ENCODE measurements at places on chromosomes 6 and 20.

DNA sequence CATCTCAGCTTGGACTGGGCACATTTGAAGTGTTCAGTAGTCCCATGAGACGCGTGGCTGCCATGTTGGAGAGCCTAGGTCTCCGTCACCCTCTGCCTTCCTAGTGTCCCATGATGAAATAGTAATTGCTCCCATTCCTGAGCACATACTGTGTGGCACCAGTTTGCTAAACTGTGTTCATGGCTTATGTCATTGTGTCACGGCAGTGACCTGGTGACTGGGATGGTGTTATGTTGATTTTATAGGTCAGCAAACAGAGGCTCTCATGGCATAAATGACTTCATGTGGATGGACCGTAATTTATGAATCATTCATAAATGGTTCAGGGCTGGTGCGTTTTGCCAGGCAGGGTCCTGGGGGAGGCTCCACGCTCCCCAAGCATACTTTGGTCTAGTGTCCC, 3.8 kb downstream of the BCAS4 start:
- DNase-seq, result no peak

GRCh38 chr6:103178193-103178592, 1681.5 kb downstream of the HACE1 start:
- no peak for DNase-seq

DNA sequence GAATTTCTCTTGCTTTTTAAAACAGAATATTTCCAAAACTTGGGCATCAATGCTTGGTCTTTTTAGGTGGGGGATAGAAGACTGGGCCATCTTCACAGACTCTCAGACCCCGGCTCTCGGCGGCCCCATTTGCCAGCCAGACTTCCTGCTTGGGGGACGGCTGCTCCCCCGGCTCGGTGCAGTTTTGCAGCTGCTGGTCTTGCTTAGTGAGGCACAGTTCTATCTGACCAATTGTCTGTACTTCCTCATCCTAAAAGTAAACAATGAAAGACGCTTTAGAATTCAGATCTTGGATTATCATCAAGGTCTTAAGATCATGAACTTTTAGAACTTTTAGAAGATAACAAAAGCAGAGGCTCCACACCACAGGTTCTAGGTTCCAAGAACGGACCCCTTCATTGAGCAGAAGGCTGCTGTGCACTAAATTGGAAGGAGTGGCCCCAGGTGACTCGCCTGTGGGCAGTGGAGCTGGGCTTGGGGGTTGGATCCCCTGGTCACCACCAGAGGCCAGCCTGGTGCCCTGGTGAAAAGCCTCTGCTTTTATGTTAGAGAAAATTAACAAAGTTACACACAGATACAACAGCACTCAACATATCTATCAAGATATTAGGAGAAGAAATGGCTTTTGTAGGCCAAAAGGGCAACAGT, 26.7 kb downstream of the RNASET2 start:
- DNase-seq, result no peak

DNA sequence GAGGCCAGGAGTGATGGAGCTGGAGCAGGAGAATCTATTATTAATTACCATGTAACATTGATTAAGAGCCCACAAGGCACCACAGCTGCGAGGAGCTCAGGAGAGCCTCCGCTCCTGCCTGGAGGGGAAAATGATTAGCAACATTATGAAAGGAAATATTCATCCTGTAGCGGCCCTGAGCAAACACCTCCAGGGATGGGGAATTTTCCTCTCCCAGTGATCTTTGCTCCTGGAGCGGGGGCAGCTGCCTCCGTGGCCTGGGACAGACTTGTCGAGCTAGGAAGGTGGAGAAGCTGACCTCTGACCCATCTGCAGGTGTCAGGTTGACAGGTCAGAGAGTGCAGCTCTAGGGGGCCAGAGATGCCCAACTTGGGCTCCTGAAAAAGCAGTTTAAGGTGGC, 40.1 kb upstream of the SIRPA start:
- DNase-seq, result no peak

GRCh38 chr6:155521719-155522118, 66.1 kb upstream of the NOX3 start:
- DNase-seq, result no peak

DNA sequence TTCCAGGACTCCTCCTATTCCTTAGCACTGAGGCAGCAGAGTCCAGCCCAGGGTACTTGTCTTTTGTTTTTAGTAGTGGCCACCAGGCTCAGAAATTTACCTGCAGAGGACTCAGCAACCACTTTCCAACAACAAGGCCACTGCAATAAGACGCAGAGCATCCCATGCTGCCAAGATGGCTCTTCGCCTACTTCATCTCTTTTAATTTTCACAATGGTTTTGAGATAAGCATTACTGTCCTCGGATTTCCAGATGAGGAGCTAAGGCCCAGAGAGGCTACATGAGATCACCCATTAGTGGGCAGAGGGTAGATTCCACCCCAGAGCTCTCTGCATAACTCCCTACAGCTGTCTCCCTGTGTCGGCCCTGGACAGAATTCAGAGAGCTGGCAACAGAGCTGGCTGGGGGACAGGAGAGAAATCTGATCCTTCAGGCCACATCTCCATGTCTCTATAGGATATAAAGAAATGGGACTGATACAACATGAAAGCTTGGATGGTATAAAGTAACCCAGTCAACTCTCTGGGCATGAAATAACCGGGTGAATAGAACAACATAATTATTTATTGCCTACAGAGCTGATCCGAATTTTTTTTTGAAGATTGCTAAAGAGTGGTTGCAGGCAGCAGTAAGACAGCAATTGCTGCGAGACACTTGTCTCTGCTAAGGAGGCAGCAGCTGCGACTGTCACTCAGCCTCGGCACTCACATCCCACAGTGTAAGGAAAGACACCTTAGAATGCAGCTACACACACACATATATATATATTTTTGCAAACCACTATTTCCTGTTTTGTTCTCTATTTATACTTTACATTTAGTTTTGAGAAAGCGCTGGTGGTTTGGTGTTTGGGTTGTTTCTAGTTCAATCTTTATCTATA, 37.2 kb downstream of the SCML4 start:
- peak; percentile 96 for DNase-seq

DNA sequence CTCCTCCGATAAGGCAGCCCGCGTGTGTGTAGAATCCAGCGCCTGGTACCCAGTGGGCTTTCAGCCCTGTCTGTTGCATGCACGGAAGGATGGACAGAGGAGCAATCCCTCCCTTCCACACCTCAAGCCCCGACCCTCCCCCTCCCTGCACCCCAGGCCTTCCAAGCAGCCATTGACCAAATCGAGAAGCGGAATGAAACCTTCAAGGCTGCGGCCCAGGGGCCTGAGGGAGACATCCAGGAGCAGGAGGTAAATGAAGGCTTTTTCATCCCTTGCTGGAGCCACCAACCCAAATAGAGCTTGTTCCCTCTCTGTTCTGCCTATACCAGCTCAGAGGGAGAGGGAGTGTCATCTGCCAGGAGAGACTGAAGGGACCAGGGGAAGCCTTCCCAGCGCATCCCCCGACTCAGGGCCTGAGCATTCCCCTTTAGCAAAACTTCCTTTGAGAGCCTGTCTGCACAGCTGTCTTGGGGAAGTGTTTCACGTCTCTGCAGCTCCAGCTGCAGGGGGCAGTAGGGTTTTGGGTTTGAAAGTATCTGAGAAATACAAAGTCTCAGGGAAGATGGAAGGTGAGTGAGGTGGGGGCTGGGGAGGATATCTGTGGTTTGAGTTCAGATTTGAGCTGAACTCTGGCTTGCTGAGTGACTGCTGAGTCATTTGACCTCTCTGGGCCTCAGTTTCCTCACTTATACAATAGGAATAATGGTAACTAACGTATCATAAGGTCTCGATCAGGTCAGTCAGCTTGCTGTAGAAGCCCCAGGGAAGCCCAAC, 16.1 kb downstream of the FGD2 start:
- DNase-seq, result peak; percentile 63

- peak; percentile 41 for DNase-seq
These were observed 28.2 kb downstream of the TBC1D32 start for GRCh38 chr6:121305957-121306607.

DNA sequence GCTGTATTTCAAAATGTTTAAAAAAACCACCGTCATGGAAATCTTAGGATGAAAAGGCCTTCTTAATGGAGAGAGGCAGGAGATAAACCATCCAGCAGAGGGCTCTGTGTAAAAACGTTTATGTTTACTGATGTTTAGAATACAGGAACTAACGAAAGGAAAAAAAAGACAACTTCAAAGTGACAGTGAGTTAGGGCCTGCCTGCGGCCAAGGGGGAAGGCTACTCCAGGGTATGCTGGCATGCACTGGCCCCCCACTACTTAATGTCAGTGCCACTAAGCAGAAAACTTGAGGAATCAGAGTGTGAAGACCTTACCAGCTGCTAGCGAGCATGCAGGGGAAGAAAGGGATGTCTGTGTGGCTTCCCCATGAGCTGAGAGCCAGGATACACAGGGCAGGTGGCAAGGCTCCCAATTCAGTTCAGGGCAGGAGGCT, 47.7 kb downstream of the AKAP7 start:
- peak; percentile 60 for DNase-seq

DNA sequence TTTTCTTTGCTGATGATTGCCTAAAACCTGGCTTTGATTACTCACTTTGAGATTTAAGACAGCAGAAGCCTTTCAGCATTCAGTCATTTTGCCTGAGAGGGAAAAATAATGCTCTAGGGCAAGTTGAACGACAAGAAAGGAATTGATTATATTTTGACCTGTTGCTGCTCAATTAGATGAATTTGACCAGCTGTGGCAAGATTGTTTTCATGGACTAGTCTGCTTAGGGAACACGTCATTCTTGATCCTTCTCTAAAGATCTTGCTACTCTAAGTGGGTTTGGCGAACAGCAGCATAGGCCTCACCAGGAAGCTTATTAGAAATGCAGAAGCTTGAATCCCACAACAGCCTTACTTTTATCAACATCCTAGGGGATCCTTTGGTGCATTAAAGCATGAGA, 59.7 kb upstream of the PHACTR1 start:
- peak; percentile 11 for DNase-seq

DNA sequence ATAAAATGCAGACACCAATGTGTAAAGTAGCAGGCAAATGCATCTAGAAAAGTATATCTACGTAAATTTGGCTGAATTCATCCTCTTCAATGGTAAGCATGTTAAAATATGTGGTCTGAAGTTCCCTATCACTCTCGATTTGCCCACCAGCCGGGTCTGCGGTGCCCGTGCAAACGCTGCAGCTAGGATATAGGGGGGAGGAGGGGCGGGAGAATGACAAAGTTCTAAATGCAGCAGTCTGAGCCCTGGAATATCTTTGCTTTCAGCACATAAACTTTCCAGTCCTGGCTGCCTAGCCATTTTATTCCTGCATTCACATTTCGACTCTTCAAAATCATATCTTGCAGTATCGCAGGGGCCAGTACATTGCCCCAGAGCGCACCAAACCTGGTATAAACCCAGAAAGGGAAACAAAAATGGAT, 708 bp downstream of the NRN1 start:
- DNase-seq, result peak; percentile 43

- peak; percentile 48 for DNase-seq
These were observed 259.1 kb downstream of the CLIC5 start for GRCh38 chr6:45756606-45757005.

DNA sequence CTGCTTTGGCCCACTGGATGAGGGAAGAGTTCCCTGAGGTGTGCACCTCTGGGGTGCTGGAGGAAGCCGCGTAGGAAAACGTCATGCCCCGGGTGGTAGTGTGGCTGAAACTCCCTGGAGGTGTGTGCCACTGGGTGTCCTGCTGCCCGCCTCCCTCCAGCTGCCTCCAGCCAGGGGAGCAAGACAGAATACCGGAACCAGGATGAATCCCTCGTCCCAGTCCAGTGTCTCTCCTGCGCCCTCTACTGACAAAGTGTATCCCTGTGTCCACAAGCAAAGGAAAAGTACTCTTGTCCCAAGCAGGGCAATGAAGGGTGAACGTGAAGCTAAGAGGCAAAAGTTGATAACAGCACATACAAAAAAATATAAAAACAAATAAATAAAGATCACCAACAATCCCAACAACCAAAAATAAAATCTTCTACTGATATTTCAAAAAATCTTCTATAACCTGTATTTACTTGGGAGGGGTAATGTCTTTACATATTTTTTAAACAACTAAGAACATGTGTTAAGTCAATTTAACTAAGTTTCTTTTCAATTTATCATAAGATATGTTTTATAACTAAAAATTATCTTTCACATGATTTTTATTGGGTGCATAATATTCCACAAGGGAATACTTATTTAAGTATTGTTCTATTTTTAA, 437.6 kb downstream of the MAFB start:
- no peak for DNase-seq

GRCh38 chr20:22720206-22720605, 135.8 kb upstream of the FOXA2 start:
- no peak for DNase-seq

DNA sequence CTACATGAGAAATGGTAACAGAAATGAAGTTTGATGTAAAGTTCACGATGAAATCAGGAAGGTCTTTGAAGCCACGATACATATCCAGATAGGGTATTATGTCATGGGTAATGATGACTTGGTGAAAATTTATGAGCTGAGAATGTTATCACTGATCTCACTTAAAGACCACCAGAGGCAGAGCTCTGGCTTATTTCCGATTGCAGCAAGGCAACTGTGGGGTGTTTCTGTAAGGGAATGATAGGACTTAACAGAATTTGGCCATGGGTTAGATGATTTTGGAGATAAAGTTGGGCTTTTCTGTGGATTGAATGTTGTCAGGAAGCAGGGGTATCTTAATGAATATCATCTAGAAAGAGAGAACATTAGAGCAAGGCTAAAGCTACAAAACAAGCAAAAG, 508.4 kb downstream of the HDGFL1 start:
- DNase-seq, result no peak

DNA sequence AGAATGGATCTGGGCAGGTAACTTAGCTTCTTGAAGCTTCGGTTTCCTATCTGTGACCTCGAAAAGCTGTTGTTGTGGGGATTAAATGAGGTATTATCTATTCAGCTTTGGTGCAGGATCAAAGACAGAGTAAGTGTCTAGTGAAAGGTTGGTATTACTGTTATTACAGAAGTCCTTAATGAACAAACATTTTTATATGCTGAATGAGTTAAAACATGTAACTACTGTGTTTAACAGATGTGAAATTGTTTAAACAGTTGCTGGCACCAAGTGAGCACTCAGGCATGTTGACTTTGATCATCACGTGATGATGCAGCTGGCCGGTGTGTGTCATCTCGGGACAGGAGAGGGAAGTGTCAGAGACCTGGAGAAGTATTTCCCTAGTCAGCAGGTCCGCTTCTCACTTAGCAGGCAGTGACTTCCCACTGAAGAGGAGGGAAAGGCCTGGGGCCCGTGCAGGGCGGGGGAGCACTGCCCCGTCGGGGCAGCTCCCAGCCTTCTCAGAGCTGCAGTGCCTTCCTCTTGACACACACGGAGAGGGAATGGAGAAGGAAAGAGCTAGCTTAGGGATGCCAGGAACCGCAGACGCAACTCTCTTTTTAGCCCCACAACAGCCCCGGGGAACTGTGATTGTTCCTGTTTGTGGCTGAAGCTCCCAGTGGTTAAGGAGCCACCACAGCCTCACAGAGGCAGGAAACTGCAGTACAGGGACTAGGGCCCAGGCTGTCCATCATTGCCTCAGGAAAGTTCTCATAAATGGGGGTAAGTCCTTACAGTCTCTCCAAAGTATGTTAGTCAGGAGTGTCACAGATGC, 18.0 kb downstream of the TUBB2A start:
- DNase-seq, result peak; percentile 82
